ENCODE measurements at places on chromosomes 16 and 17.
A peak's percentile ranks its signal among the peaks of the same experiment; 100 is the strongest.

DNA sequence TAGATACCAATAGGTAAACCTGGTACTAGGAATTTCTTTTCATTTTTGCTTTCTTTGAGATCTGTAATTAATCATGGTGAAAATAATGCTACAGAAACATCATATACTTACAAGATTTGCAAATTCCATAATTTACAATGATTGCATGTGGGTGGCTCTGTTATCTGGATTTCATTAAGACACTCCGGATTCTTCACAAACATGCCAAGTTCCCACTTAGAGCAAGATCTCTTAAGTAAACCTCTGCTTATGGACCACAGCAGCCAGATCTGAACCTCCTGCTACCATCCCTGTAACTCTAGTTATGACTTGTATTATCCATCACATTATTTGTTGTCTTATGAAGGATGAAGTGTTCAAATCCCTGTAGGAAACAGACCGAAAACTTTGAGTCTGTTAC lies 424.7 kb downstream of the CDH13 start:
- no peak for DNase-seq

DNA sequence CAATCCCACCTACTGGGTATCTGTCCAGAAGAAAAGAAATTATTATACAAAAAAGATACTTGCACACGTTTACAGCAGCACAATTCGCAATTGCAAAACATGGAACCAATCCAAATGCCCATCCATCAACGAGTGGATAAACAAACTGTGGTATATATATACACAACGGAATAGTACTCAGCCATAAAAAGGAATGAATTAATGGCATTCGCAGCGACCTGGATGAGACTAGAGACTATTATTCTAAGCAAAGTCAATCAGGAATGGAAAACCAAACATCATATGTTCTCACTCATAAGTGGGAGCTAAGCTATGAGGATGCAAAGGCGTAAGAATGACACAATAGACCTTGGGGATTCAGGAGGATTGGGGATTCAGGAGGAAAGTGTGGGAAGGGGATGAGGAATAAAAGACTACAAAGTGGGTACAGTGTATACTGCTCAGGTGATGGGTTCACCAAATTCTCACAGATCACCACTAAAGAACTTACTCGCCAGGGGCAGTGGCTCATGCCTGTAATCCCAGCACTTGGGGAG lies 21.0 kb downstream of the CNOT1 start:
- no peak for DNase-seq

GRCh38 chr16:83227336-83227735 lies 580.4 kb upstream of the HSBP1 start:
- DNase-seq = no peak

DNA sequence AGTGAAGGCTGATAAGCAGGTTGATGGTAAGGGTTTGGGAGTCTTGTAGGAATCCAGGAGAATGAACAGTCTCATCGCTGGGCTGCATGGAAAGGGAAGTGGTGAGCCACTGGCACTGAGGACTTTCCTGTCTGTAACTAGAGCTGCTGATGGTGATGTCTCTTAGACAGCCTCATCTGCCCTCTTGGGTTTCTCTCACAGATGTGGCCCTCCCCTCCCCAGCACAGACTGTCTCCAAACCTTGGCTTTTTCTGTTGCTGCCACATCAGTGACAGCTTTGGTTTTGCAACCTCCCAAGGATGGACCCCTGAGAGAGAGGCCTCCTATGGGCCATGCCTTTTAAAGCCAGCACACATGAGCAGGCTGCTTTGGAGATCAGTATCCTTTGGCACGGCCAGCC lies 16.9 kb downstream of the PLCG2 start:
- DNase-seq = no peak

DNA sequence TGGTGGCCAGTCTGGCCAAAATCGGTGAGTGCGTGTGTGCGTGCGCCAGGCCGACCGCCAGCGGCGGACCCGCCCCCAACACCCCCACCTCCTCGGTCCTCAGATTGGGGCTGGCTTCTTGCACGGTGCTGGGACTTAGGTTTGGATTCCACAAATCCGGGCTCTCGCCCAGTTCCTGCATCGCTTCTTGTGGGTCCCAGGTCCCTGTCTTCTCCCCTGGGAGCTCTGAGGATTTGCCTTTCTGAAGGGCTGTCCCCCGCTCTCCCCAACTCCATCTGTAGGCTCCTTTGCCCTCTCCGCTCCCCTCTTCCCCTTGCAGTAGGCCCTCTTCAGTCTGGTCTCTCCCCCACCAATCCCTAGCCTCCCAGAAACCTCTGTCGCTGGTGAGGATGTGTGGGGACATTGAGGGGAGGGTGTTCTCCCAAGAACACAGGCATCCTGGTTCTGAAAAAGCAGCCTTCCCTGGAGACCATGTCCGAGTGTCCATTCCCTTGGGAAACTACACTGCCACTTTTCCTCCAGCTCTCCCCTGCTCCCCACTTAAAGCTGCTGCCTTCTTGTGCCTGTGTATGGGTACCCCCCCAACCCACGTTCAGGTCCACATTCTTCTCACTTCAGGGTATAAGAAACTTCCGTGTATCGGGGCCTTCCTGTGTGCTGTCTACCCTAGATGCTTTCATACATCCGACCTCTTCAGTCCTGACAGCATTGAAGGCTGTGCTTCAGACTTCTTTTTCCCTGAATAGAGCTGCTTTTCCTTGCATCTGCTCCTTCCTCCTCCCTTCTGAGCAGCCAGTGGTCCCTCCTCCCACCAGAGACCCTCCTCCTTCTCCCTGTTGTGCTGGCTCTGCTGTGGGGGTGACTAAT lies 632 bp downstream of the SLC9A5 start:
- DNase-seq = no peak

GRCh38 chr16:88799569-88800276 lies 3.9 kb upstream of the CDT1 start:
- DNase-seq = no peak

DNA sequence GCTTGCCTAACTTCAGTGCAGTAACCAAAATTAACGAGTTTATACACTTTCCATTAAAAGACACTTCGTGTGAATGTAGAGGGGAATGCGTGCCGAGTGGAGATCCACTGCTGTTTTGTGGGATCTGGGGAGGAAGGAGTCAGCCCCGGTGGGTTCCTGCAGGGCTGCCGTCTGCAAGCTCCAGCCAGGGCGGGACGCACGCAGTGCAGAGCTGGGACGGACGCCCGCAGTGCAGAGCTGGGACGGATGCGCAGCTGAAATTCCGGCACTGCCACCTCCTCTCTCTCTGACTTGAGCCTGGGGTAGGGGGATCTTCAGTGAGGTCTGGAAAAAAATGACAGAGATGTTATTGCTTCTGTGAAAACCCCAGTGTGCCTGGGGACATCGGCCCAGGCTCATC lies 16.5 kb upstream of the ZC3H18 start:
- peak; percentile 51 for DNase-seq

GRCh38 chr16:84186685-84187437 lies at the start of gene TAF1C:
TSS of gene TAF1C (minus strand) at chr16:84187057. CDS start at chr16:84184988, 2,069 bp downstream.
- DNase-seq = peak; percentile 99

DNA sequence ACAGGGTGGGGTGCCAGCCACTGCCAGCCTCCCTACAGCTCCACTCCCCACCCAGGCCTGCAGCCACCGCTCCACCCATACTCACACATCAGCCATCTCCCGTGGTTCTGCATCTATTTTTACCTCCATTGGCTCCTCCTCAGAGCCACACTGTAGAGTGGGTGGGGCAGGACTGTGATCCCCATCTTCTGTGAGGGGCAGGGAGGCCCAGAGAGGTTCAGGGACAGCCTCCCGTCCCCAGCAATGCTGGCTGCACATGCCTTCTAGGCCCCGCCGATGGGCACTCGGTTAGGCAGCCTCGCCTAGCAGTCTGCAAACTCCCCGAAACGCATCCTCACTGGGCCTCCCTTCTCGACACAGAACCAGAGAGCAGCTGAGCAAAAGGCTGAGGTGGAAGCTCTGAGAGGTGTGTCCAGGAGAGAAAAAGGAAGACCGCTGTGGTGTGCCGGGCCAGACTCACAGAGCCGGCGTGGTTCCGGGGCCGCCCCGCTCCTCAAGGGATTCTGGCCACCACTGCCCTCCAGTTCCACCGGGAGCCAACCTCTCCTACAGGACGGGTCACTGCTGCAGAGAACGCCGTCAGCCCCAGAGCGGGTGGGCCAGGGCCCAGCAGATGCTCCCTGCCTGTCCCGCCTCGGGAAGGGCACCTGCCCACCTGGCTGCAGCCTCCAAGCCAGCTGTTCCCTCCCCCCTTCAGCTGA lies 71.9 kb downstream of the ABR start:
- DNase-seq = no peak

GRCh38 chr16:48556913-48557351 lies 53.0 kb downstream of the N4BP1 start:
- DNase-seq = no peak

DNA sequence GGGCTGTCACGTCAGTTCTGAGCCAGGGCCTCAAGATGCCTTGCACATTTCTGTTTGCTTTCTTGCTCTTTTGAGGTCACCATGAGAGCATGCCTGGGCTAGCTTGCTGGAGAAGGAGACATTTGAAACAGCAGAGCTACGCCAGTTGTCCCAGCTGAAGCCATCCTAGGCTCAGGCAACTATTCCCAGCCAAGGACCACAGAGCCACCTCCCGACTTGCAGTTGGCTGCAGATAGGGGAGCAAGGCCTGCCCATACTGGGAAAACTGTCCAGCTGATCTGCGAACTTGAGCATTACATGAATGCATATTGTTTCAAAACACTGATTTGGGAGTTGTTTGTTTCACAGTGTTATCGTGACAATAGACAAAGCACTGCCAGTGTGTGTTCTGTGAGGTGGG lies 340.8 kb downstream of the XYLT1 start:
- no peak for DNase-seq

DNA sequence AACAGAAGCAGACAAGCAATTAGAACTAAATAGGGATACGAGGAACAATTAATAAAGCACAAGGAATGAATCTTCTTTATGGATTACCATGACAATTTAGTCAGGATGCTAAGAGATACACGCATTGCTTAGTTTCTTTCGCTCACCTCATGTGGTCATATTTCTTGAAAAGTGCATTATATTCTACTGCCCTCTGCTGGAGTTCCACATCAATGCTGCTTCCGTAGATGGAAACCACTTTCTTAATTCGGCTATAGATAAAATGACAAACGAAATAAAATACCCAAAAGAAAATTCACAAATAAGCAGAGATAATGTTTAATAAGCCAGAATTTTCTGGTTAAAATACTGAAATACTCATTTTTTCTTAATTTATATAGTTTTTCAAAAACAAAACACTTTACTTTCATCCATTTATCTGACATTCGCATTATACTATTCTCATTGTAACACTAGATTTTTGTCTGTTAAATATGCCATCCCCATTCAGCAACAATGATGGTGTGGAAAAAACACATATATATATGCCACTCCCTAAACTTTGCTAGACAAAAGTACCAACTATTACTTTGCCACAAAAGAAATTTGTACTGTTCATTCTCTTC lies 22.0 kb upstream of the PHLPP2 start:
- peak; percentile 65 for DNase-seq

DNA sequence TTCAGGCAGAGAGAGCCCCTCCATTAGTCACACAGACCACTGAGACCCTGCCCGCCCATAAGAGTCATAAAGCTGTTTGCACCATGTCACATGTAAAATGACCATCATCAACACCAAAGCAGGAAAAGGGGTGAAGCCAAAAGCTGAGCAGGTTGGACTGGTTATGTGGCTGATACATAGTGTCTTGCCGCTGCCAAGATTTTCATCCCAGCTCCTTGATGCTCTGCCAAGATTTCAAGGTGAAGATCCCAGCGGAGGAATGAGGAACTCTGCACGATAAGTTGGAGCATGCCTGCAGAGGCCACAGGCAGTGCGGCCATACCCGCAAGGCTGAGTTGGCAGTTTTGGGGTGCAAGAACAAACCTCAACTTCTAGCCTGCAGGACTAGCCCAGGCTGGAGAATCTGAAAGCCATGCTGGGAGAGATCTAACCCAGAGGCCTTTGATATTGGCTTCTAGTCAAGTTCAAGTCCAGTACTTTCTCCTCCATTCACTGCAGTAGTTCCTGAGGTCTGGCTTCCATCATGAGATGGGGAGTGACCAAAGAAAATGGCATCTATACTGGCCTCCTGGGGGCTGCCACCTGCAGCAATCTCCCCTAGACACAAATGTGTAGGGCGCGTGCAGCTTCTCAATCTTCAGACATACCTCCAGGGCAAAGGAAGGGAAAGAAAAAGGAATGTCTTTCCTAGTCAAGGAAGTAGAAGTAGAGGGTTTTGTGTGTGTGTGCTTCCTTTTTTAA lies 79.7 kb upstream of the NOL11 start:
- DNase-seq = no peak

DNA sequence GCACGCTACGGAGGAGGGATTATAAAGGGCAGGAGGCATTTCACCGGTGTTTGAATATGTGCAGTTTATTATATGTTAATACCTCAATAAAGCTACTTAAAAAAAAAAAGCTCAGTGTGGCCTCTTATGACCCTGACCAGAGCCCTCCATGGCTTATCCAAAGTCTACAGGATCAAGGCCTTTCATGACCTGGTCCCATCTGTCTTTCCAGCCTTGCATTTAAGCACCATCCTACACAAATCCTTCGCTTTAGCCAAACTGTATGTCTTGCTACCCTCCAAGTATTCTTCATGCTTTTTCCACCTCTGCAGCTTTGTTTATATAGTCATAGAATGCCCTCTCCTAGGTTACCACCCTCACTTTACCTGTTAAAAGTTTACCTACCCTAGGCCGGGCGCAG lies 6.5 kb downstream of the MFSD6L start:
- DNase-seq = no peak

DNA sequence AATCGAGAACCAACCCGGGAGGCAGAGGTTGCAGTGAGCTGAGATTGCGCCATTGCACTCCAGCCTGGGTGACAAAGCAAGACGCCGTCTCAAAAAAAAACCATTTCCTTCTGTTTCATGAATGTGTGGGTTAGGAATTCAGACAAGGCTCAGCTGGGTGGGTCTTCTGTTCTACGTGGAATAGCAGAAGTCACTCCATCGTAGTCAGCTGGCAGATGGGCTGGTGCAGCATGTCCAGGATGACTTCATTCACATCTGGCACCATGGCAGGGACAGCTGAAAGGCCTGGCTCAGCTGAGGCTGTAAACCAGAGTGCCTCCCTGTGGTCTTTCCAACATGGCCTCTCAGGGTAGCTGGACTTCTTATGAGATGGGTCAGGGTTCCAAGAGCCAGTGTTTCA lies 89.0 kb downstream of the C17orf67 start:
- no peak for DNase-seq

DNA sequence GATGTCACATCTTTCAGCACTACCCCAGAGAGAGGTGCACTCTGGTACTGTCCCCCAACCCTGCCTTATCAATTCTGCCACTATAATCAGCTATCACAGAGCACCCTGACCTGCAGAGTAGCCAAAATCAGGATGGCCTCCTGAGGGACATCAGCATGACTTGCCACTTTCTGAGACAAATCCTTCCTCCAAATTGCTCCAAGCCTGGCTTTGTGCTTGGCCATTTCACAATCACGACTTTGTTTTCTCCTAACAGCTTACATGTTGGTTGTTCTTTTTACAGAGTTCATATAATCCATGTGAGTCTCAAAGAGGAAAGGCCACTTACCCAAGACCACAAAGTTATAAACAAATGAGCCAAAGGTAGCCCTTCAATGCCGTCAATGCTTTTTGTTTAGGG lies 449.0 kb upstream of the CDH5 start:
- no peak for DNase-seq

DNA sequence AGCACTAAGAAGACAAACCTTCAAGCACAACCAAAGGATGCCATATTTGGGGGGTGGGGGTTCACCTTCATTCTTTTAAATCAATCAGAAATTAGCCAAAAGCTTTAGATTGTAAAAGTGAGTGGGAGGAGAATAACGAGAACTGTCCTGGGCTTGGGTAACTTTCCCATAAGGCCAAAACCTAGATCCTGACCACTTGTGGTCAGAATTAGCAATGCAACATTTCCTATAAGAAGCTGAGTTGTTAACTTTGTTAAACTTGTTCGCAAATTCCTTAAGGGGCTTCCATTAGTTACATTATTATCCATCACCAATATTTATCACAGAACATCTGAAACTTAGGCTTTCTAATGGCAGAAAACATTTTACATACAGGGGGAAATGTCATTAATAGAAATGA lies 25.1 kb downstream of the STAT5B start:
- DNase-seq = no peak
